ENCODE measurements at places on chromosomes 2 and 18.
A peak's percentile ranks its signal among the peaks of the same experiment; 100 is the strongest.

GRCh38 chr18:2312440-2312839 lies 258.9 kb downstream of the METTL4 start:
- no peak for DNase-seq

DNA sequence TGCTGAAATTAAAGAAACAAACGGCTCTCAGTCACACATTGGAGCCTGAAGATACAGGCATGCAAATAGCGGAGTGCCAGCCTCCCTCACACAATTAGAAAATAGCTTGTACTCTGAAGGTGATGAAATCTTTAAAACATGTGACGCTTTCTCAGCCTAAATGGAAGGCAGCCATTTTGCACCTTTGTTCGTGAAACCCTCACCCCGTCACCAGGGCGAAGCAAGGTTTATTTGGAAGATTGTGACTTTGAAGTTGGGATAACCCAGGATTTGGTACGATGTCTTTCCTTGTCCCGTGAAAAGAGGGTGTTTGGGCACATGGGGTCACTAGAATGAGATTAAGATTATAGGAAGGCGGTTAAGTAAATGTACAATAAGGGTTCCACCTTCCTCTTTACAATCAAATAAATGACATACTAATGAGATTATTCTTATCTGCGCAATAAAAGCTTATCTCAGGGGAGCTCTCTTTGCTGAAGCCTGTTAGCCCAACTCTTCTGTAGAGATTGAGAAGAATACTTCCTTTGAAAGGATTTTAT lies 4.2 kb downstream of the SH3BP4 start:
- no peak for DNase-seq

DNA sequence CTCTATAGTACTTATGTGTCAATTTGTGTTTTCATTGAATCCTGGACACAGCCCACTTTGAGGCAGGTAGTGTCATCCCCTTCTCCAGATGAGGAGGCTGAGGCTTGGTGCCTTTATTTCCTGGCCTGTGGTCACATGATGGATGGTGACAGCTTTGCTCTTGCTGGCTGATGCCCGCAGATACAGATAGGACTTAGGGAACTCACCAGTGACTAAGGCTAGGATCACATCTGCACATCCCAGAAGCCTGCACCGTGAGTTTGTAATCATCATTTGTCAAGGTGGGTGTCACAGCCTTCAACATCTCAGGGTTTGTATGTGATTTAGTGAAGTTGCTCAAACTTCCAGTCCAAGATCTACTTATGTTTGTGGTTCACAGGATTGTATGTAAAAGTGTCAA lies 295.1 kb upstream of the RAB12 start:
- DNase-seq, result no peak

GRCh38 chr2:240795916-240796510 lies 24.0 kb downstream of the KIF1A start:
- no peak for DNase-seq

- no peak for DNase-seq
These were observed 651.3 kb downstream of the DCDC2C start for GRCh38 chr2:4354678-4355077.

DNA sequence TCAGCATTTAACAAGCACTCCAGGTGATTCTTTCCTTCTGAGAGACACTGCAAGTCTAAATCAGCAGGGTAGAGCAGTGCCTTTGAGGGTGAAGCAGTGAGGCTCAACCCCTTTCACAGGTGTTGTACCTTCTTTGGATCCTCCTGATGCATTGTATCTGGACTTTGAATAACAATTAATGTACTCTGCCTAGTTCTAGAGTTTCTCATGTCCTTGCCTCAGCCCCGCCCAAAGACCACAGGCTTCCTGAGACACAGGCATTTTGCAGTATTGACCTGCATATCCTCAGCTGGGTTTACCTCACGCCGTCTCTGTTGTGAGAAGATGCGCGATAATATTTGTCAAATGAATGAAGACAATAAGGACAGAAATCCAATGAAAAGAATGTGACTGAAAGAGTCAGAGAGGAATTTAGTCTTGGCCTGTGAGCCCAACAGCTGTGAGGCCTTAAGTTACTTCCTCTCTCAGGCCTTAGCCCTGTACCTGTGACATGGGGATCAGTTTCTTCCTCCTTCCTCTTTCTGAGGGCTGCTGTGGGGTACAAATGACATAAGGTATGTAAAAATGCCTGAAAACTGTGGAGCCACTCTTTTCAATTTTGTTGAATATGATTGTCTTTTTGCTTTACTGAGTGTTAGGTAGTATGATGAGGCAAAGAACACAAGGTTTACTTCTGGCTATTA lies 43.7 kb downstream of the WIPF1 start:
- DNase-seq, result no peak

GRCh38 chr2:226887940-226888339 lies 52.1 kb downstream of the RHBDD1 start:
- DNase-seq, result no peak

- DNase-seq, result no peak
These were observed 31.5 kb downstream of the NOL10 start for GRCh38 chr2:10658041-10658913.

DNA sequence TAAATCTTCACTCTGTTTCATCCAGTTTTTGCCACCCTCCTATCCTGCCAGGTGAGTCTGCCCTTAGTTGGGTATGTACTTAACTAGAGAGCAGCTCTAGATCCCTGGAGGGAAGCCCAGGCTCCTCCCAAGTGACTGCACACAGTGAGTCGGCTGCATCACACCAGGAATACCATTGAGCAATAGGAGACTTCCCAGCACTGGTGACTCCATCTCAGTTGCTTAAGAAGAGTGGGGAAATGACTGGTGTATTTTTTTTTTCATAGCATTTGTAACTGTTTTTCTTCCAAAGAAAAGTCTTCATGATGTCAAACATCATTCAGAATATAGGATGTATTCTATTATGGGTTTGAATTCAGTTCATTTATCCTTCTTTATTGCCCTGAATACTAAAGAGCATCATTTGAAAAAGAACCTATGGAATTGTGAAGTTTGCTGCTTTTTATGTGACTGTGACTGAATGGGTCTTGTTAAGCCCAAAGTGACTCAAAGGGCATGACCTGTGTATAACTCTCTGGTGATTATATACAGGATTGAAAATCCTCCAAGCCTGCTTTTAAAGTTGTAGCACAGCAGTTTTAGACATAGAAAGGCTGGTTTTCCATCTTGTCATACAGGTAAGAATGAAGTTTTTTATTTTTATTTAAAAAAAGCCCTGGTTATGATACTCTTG lies 84.3 kb downstream of the MAP3K20 start:
- no peak for DNase-seq

DNA sequence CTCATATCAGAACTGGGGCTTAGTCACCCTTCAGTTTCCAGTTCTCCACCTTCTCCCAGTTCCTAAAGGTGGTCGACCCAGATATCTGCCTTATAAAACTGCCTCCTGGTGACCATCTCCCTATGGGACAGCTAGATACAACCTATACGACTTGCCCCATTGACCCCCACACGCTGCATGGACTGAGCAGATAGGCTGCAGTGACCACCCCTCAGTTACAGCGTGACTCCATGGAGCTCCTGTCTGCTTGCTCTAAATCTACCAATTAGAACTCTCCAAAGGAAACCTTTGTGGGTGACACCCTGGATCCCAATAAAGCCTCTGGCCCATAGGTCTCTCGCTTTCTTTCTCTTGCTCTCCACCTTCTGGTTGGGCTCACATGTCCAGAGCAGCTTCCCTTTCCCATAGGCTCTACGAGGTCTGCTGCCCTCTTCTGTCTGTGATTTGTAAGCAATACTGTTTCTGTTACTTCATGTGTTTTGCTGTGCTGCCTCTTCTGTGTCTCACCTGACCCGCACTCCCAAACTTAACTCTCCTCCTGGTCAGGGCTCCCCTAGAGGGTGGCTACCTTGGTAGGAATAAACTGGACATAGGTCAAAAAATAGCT lies 971.3 kb upstream of the FAM98A start:
- DNase-seq, result no peak

- DNase-seq, result peak; percentile 80
These were observed 4.8 kb upstream of the IGFBP5 start for GRCh38 chr2:216700088-216700567.

- no peak for DNase-seq
These were observed 8.0 kb downstream of the SP100 start for GRCh38 chr2:230423851-230424458.

DNA sequence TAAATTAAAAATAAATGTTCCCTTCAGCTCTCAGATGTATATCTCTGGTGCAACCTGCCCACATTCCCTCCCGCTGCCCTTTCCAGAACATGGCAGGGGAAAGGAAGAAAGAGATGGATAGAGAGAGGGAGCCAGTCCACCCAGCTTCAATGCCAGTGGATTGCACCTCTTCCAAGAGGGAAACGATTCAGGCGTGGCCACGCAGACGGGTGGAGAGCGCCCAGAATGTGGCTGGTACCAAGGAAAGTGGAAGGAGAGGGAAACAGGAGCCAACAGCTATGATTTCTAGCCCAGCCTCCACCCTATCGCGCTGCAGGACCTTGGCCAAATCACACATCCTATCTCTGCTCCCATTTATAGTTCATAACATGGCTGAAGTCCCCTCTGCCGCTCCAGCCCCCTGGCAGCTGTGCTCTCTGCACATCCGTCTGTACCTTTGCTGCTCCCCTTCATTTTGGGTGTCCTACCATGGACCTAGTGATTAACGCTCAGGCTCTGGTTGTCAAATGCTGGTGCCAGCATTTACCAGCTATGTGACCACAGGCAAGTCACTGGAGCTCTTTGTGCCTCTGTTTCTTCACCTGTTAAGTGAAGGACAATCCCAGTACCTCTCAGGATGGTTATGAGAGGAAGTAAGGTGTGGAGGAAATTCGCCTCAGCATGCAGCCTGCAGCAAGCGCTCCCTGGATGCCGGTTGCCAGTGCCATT lies 66.5 kb downstream of the SFXN5 start:
- no peak for DNase-seq

GRCh38 chr18:57269756-57270155 lies 82.6 kb upstream of the ST8SIA3 start:
- no peak for DNase-seq

- DNase-seq, result no peak
These were observed 1033.4 kb downstream of the SOCS6 start for GRCh38 chr18:71322201-71322600.

DNA sequence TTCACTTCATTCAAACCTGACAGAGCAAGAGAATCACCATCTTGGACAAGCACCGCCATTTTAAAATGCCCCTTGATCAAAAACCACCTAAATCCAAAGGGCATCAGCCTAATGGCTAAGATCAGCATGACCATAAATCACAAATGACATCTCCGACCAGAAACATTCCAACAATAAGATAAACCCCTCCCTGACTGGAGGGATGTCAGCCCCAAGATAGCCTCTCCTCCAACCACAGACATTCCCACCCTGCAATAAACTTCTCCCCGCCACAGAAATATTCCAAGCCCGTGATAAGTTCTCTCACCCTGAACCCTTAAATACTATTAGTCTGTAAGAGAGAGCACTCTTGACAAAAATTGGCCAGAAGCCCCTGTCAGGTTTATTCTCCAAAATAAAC lies 21.6 kb upstream of the LYPD1 start:
- DNase-seq, result no peak

DNA sequence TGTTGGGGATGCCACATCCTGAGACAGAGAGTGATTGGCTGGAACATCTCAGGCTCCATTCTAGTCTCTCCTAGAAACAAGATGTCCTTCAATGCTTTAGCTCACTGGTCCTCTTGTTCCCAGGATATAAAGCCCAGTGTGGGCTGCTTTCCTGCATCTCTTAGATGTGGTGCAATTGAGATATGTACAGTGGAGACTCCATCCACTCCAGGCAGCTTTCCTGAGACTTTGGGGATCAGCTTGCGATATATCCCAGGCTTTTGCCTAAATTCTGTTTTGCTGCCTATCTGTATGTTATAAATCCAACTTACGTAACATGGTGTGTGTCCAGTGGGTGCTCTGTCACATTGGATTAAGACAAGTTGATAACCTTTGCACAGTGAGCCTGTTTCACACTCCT lies 264.9 kb downstream of the SUCLG1 start:
- DNase-seq, result no peak

GRCh38 chr2:224127871-224128501 lies 88.9 kb upstream of the SERPINE2 start:
- DNase-seq, result no peak

Measured in NCI-H1105 (cell line).